ENCODE measurements at places on chromosomes 12 and 14. TPM values are rescaled to one million over a fixed set of nuclear protein-coding genes. Genes with fewer than 3 reads are reported as not detected.

The GSC gene
- not detected for total RNA-seq

The TSHR gene
- not detected for total RNA-seq

The CD69 gene
- total RNA-seq, result not detected

The CLEC14A gene
- total RNA-seq, result not detected

The REC8 gene
- total RNA-seq, result 6.7 TPM

The SERPINA12 gene
- not detected for total RNA-seq

The GUCY2C gene
- total RNA-seq, result 0.08 TPM

The GALNT8 gene
- total RNA-seq, result 0.23 TPM

The EFS gene
- total RNA-seq, result 10.1 TPM

The WASHC4 gene
- total RNA-seq, result 19.0 TPM

The NTS gene
- not detected for total RNA-seq
